ENCODE measurements at places on chromosomes 12 and 14.

- no peak for DNase-seq
Measured at GRCh38 chr14:95535226-95536021, 574 bp downstream of the GLRX5 start.

DNA sequence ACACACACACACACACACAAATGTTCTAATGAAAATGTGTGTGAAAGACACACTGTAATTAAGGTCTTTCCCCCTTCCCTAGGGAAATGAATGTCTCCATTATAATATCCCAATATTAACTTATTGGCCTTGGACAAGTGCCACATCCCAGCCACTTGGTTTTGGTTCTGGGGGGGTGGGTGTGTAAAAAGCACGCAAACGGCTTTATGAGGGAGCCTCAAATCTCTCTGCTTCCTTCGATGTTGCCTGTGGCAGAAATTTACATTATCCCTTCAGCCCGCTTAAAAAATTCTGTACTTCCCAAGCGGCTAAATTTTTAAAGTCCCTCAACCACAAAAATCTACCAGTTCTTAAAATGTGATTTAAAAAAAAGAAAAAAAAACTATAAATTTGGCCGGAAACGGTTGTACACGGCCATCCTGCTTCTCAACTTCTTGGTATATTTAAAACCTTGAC, 432 bp downstream of the C14orf93 start:
- DNase-seq: no peak

DNA sequence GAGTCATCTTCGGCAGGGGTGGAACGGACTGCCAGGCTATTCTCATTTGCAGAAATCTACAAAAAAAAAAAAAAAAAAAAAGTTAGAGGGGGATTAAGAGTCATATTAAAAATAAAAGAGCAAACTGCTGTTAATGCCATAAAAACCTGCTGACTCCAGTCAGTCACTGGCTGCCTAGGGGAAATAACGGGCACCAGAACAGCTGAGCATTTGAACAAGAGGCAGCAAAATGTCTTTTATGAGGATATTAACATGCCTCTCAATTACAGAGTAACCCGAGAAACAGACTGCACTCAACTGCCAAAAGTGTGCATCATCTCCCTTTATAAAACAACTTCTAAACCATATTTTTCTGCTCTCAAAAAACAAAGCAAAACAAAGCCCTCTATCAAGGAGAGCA, 28.7 kb upstream of the CERS5 start:
- DNase-seq: no peak

GRCh38 chr12:111274777-111275176, 94.1 kb downstream of the PHETA1 start:
- no peak for DNase-seq

GRCh38 chr12:120628919-120629318, 11.5 kb upstream of the CABP1 start:
- DNase-seq: no peak

- DNase-seq: no peak
Measured at GRCh38 chr14:76143642-76144041, 8.1 kb upstream of the GPATCH2L start.

DNA sequence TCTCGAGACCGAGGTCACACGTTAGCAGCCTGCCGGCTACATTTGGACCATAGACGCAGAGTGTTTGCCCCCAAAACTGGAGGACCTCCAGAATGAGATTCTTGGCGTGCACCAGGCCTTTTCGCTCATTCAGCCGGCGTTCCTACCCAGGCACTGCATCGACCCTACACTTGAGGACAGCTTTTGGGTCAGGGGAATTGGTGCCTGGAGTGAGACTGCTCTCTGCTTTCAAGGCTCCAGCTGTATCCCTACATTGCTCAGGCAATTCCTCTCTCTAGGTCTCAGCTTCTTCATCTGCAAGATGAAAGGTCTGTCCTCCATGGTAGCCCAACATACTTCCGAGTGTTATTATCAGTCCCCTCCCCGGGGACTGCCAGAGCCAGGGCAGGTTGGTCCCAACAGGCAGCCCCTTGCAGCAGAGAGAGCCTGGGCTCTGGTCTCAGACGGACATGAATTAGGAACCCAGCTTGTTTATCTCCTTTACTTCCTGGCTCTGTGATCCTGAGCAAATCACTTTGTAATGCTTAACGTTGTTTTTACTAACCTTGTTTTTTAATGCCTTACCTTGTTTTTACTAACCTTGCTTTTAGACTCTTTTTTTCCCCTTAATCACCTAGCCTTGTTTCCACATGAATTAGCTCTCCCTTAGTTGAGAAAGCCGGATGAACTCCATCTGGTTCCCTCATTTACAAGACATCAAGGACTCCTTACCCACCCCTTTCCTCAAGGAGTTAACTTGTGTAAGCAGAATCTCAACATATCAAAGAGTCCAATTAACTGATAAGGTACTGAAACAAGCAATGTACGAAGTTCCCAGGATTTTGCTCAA, 892 bp downstream of the TCHP start:
- peak; percentile 25 for DNase-seq

DNA sequence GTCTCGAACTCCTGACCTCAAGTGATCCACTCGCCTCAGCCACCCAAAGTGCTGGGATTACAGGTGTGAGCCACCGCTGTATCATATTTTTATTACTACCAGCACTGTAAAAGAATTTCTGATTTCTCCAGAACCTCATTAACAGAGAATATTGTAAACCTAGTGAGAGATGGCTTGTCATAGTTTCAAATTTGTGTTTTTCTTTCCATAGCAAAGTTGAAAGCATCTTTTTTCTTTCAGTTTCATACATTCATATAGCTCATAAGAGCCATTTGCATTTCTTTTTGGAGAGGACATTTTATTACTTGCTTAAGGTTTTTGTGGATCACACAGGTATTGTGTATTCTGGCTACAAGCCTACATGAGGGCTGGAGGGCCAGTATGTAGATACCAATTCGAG, 58.0 kb downstream of the MIS18BP1 start:
- DNase-seq: no peak

DNA sequence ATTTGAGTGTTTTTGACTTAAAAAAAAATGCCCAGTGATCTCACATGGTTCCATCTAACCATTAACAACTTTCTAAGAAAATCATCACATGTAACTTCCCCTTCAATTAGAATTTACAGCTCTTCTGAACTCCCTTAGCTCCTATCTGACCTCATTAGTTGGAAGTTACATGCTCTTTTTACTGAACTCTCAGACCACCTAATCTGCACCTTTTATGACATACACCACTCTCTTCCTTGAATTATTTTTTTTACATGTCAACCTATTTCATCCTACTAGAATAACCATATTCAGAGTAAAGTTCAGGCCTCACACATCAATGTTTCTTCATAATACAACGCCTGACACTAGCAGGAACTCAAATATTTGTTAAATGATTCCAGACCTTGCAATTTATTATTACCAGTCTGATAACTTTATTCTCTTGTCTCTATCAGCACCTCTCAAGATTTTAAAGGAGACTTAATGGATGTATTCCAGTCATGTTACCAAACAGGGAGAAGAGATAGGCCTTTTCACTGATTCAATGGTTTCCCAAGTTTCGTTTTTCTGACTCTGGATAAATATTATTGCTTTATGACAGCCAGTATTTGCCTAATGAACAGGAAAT, 21.0 kb downstream of the EGLN3 start:
- no peak for DNase-seq

- DNase-seq: peak; percentile 13
Measured at GRCh38 chr12:118304093-118304492, 68.6 kb downstream of the TAOK3 start.

DNA sequence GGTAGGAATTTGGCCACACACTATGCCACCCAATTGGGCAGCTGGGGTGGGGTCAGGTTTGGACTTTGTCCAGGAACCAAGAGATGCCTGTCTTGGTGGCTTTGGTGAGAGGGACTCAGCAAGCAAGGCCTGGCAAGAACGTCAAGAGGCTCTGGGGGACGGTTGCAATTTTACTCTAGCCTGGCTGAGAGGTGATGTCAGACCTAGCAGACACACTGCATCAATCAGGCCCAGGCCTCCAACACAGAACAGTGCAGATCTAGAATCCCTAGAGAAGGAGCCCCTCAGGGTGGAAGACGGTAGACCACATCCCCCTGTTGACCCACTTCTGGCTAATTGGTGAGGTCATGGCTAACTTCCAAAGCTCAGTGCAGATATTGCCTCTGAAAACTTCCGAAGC, 1.6 kb upstream of the UNC119B start:
- DNase-seq: no peak

- DNase-seq: no peak
Measured at GRCh38 chr12:132397152-132397933, 68.0 kb upstream of the GALNT9 start.

GRCh38 chr12:5689773-5690172, 255.3 kb downstream of the ANO2 start:
- no peak for DNase-seq

GRCh38 chr12:54021432-54022013, 6.7 kb upstream of the HOXC6 start:
- no peak for DNase-seq
